ENCODE measurements at places on chromosomes 2 and 18. TPM values are rescaled to one million over a fixed set of nuclear protein-coding genes. Genes with fewer than 3 reads are reported as not detected.

- H3K36me3 ChIP-seq: no peaks in the 10 kb centered on the region
- H3K27me3 ChIP-seq: no peaks in the 10 kb centered on the region
- H3K27ac ChIP-seq: no peak overlapping the region
- peaks cover 15% of the 10 kb centered on the region for H3K4me1 ChIP-seq
Measured at GRCh38 chr18:34873986-34874580, 164.0 kb downstream of the DTNA start.

- H3K27ac ChIP-seq: no peak overlapping the region
- no peaks in the 10 kb centered on the region for H3K36me3 ChIP-seq
- DNase-seq: no peak
- no peaks in the 10 kb centered on the region for H3K27me3 ChIP-seq
- no peak overlapping the region for H3K4me3 ChIP-seq
- no peaks in the 10 kb centered on the region for H3K4me1 ChIP-seq
Measured at GRCh38 chr2:227870710-227871374, 589 bp upstream of the DAW1 start.

DNA sequence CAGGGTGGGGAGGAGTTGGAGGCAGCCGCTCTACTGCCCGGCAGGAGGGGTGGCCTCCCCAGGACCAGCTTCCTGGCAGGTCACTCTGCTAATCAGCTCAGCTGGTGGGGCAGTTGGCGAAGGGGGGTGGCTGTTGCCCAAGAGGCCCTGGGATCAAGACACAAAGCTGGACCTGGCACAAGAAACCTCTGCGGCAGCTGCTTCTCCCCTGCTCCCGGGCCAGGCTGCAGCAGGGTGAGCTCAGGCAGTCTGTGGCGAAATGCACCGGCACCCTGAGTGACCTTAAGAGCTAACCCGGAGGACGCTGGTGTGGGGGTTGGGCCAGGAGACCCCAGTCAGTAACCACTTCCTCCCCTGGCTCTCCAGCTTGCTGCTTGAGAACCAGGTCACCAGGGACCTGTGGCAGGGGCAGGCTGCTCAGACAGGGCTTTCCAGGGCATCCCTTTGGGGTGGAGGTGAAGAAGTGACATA lies 31.1 kb downstream of the TOGARAM2 start:
- no peak for DNase-seq
- H3K4me3 ChIP-seq: no peak overlapping the region
- H3K36me3 ChIP-seq: no peaks in the 10 kb centered on the region

DNA sequence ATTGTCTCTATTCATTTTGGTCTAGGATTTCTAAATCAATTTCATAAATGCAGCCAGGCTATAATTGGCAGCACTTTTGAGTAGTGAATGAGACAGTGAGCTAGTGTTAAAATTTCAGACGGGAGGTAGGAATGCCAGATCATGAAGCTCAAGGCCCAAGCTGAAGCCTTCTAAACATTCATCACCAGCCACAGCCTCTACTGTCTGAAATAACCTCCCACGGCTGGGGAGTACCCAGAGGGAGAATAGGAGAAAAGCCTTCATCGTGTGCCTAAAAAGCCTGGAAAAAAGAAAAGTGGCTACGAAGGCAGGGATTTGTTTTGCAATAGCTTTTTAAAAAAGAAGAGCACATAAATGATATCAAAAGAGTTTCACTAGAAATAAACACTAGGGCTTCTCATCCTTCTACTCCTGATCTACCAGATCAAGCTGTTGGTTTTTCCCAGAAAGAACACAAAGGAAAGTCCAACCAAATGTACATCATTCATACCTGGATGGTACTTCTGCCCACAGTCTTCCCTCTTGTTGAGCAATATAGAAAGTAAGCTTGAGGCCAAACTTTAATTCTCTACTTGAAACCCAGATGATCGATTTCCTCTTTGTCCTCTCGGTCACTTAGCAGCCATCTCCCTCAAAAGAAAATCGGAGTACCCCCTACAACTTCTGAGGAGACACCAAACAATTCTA lies 48.1 kb upstream of the SLC39A10 start:
- no peak for DNase-seq
- H3K27ac ChIP-seq: no peak overlapping the region
- no peak overlapping the region for H3K4me3 ChIP-seq

FOSL2 gene
- 1.3 TPM for total RNA-seq

SETBP1 gene
- 12.0 TPM for total RNA-seq
